ENCODE measurements at places on chromosomes 6 and 20.

- DNase-seq, result no peak
Measured at GRCh38 chr6:18752278-18753068, 365.3 kb downstream of the RNF144B start.

DNA sequence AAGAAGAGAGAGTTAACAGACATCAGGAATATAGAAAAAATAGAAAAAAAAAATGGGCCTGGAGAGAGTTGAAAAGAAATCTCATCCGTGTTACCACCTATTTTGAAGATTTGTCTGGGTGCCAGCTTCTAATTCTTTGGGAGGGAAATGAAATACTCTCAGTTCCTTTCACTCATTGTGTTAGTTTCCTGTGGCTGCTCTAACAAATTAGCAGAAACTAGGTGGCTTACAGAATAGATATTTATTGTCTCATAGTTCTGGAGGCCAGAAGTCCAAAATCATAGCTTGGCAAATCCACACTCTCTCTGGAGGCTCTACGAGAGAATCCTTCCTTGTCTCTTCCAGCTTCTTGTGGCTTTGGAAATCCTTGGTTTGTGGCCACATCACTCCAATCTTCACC lies 225.1 kb upstream of the BTBD3 start:
- no peak for DNase-seq

DNA sequence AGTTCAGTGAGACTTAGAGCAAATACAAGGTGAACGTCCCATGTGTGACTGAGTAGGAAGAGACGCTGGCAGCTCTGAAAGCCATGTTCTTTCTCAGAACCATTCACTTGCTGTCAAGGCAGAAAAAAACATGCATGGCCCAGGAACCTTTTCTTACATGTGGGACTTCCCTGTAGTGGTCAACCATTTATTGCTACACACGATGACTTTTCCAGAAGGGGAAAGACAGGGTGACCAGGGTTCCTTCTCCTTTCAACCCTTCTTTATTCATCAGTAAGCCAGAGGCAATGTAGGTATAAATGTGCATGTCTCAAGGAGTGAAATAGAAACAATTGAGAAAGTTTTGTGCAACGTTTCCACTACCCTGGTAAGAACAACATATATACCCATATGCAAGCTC lies 189.0 kb downstream of the NFATC2 start:
- no peak for DNase-seq

GRCh38 chr6:28269492-28269891 lies 2.5 kb downstream of the ZSCAN26 start:
- no peak for DNase-seq

GRCh38 chr6:94254689-94255088 lies 835.3 kb upstream of the EPHA7 start:
- no peak for DNase-seq

DNA sequence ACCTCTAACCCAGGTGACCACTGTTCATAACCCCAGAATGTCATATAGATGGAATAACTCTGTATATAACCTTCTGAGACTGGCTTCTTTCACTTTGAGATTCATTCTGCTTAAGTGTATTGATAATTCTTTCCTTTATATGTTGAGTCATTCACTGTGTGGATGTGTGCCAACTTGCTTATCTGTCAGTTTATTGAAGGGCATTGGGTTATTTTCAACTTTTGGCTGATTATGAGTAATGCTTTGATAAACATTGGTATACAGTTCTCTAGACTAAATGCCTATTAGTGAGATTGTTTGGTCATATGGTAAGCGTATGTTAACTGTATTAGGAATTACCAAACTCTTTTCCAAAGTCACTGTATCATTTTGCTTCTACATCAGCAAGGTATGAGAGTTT lies 453.4 kb upstream of the SPTLC3 start:
- DNase-seq, result no peak

GRCh38 chr6:153210083-153210482 lies 79.0 kb upstream of the RGS17 start:
- DNase-seq, result no peak

GRCh38 chr20:3854462-3854871 lies 7.8 kb downstream of the MAVS start:
- DNase-seq, result no peak

GRCh38 chr6:4717856-4718255 lies 58.3 kb upstream of the CDYL start:
- DNase-seq, result no peak

- no peak for DNase-seq
Measured at GRCh38 chr6:53244958-53245357, 96.3 kb upstream of the GCM1 start.

Measured in NCI-H748 treated with DMSO at 0.1 percent for 48 hours (cell line).